Stomach (tissue), 19 donors: ENCODE measurements at places on chromosomes 12 and 14.

DNA sequence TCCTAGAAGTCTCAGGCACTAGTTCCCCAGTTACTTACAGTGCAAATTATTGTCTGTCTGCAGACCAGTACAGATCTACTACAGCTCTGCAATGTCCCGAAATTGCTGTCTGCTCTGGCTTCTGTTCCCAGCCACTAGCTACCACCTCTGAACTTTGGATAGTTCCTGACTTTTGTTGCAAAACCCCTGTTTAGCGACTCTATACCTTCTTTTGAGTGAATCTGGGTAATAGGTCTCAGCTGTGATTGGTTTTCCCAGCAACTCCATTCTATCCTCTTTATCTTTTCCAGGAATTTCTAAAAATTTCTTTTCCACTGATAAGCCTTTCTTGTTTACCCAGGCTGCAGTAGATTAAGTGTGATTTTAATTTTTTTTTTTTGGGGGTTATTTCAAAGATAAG is 16.8 kb downstream of the KCNJ8 start:
- no peak overlapping the region for H3K4me3 ChIP-seq
- no peak for DNase-seq
- no peak overlapping the region for H3K27ac ChIP-seq
- H3K4me1 ChIP-seq = peaks cover 12% of the 10 kb centered on the region

DNA sequence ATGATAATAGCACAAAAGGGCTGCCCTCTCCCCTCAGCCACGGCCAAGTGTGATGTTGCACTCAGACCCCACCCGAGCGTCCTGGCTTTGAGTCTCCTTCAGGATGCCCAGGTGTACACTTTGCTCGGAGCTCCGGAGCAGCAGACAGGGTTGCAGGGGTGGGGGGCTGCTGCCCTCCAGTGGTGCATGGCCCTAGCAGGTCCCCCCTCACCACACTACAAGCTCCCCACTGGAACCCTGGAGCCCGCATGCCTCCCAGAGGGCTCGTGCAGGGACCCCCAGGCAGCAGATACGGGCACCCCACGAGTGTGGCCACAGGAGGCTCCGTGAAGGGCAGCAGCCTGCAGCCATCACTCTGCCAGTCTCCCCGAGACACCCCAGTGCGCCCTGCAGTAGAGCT is 69.9 kb upstream of the C14orf180 start:
- H3K4me3 ChIP-seq = no peak overlapping the region
- no peaks in the 10 kb centered on the region for H3K4me1 ChIP-seq
- no peak overlapping the region for H3K27ac ChIP-seq
- H3K27me3 ChIP-seq = no peaks in the 10 kb centered on the region
- no peaks in the 10 kb centered on the region for H3K36me3 ChIP-seq

DNA sequence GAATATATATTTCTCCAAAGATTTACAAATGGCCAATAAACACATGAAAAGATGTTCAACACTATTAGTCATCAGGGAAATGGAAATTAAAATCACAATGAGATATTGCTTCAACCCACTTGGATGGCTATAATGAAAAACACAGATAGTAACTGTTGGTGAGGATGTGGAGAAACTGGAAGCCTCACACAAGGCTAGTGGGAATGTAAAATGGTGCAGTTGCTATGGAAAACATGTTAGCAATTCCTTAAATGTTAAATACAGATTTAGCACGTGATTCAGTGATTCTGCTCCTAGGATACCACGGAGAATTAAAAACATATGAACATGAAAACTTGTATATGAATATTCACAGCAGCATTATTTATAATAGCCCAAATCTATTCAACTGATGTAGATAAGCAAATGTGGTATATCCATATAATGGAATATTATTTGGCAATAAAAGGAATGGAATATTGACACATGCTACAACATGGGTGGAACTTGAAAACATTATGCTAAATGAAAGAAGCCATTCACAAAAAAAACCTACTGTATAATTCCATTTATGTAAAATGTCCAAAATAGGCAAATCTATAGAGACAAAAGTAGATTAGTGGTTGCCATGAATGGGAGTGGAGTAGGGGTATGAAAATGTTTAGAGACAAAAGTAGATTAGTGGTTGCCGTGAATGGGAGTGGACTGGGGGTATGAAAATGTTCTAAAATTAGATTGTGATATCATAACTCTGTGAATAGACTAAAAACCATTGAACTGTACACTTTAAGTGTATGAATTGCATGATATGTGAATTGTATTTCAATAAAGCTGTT is 227.1 kb upstream of the DDHD1 start:
- no peaks in the 10 kb centered on the region for H3K36me3 ChIP-seq
- no peak overlapping the region for H3K27ac ChIP-seq
- peaks cover 6% of the 10 kb centered on the region for H3K4me1 ChIP-seq

DNA sequence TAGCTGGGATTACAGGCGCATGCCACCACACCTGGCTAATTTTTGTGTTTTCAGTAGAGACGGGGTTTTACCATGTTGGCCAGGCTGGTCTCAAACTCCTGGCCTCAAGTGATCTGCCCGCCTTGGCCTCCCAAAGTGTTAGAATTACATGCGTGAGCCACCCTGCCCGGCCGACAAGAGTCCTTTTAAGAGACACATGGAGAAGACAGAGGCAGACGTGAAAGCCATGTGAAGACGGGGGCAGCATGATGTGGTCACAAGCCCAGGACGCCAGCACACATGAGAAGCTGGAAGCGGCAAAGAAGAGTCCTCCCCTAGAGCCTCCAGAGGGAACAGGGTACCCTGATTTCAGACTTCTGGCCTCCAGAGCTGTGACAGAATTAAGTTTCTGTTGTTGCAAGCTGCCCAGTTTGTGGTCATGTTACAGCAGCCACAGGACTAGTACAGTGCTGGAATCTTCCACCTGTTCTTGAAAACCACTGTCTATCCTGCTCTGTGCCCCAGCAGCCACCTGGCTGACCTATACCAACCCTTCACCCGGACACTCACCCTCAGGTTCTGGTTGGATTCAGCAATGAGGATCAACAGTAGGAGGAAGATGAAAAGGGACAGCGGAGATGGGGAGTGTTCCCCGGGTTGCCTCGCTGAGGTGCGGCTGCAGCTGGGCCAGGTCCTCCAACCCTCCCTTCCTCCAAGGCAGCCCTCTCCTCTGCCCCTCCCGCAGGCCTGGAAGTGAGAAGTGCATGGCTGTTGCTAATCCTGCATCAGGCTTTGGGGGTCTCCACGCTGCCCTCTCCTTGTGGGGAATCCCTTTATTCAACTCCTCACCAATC is 16.9 kb downstream of the VPS37B start:
- no peak for DNase-seq
- peaks cover 71% of the 10 kb centered on the region for H3K4me1 ChIP-seq
- H3K4me3 ChIP-seq = no peak overlapping the region

GRCh38 chr14:36618641-36619040 is 36.2 kb upstream of the NKX2-8 start:
- no peaks in the 10 kb centered on the region for H3K27me3 ChIP-seq
- no peak for DNase-seq
- H3K36me3 ChIP-seq = no peaks in the 10 kb centered on the region
- H3K27ac ChIP-seq = no peak overlapping the region
- no peak overlapping the region for H3K4me3 ChIP-seq
- no peaks in the 10 kb centered on the region for H3K4me1 ChIP-seq

DNA sequence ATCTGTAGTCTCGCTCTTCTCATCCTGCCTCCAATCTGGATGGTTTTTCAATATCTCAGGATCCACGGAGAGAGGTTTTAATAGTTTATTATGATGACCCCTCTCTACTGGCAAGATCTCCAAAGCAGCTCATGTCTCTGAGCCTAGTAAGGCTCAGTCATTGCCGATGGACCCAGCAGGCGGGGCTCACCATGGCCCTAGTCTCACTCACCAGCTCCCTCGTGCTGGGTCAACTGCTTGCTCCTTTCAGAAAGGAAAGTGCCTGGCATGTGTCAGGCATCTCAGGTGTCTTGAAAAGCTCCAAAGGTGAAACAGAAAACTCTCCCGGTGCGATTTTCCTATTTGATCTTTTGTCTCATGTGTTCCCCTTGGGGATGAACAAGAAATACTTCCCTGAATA is 179.0 kb downstream of the CALM1 start:
- no peak overlapping the region for H3K4me3 ChIP-seq
- no peaks in the 10 kb centered on the region for H3K27me3 ChIP-seq
- H3K4me1 ChIP-seq = peaks cover 5% of the 10 kb centered on the region
- peaks cover 51% of the 10 kb centered on the region for H3K36me3 ChIP-seq
- H3K27ac ChIP-seq = no peak overlapping the region
- DNase-seq = no peak

- no peak overlapping the region for H3K4me3 ChIP-seq
- peaks cover 85% of the 10 kb centered on the region for H3K27me3 ChIP-seq
- peak; percentile 28 for DNase-seq
- H3K36me3 ChIP-seq = no peaks in the 10 kb centered on the region
- no peaks in the 10 kb centered on the region for H3K4me1 ChIP-seq
- no peak overlapping the region for H3K27ac ChIP-seq
Observed at GRCh38 chr14:96735526-96735925, 61.7 kb upstream of the VRK1 start.

- no peak overlapping the region for H3K27ac ChIP-seq
- H3K4me3 ChIP-seq = no peak overlapping the region
Observed at GRCh38 chr12:28079539-28079938, 107.0 kb upstream of the PTHLH start.

DNA sequence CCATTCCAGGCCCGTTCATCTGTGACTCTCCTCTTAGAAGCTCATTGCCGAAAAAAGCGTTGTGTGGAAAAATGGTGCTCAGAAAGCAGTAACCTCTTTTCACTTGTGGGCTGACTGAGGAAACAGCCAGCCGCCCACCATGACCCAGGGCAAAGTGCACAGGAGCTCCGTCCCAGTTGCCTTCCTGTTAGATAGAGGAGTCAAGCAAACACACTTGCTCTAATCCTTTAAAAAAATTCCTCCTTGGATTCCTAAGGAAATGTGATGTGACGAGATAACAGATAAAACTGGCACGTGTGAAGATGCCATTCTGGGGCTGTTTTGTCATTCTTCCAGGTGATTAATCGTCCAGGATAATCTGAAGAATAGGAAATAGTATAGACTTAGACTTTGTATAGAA is 396.8 kb upstream of the DDHD1 start:
- no peak overlapping the region for H3K27ac ChIP-seq
- no peaks in the 10 kb centered on the region for H3K4me1 ChIP-seq
- H3K36me3 ChIP-seq = no peaks in the 10 kb centered on the region
- no peak for DNase-seq
- no peak overlapping the region for H3K4me3 ChIP-seq

- H3K4me1 ChIP-seq = no peaks in the 10 kb centered on the region
- H3K4me3 ChIP-seq = no peak overlapping the region
- H3K27me3 ChIP-seq = no peaks in the 10 kb centered on the region
- no peak overlapping the region for H3K27ac ChIP-seq
- no peaks in the 10 kb centered on the region for H3K36me3 ChIP-seq
- no peak for DNase-seq
Observed at GRCh38 chr14:87391066-87391465, 601.9 kb downstream of the GALC start.

DNA sequence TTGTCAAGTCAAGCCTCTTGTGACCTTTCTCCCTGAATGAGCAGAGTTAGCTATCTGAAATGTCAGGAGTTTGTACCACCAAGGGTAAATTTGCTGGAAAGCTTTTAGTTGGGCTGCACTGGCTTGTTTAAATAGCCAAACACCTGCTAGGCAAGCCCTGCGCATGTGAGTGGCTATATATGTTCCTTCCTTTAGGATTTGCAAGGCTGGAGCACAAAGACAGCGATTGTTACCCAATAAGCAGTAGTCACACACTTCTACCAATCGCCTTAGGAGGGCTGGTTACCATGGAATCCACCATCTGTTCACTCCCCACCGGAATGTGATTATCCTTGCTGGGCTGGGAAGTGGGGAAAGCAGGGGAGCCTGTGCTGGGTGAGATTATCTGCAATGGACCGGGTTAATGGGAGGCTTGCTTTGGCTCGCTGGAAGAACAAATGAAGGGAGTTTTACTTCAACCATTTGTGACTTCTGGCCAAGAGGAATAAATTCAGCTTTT is 102.5 kb downstream of the FGD4 start:
- peak overlapping the region; percentile 84 for H3K27ac ChIP-seq
- peak; percentile 94 for DNase-seq
- peaks cover 84% of the 10 kb centered on the region for H3K4me1 ChIP-seq
- no peaks in the 10 kb centered on the region for H3K36me3 ChIP-seq
- peak overlapping the region; percentile 26 for H3K4me3 ChIP-seq
